NCI-H2081 treated with DMSO at 0.1 percent for 48 hours (cell line): ENCODE measurements at places on chromosomes 5 and 9.

GRCh38 chr9:127884976-127885490 is 7.6 kb upstream of the AK1 start:
- no peak for DNase-seq

- no peak for DNase-seq
Observed at GRCh38 chr9:137556069-137556838, 4.6 kb downstream of the MRPL41 start.

DNA sequence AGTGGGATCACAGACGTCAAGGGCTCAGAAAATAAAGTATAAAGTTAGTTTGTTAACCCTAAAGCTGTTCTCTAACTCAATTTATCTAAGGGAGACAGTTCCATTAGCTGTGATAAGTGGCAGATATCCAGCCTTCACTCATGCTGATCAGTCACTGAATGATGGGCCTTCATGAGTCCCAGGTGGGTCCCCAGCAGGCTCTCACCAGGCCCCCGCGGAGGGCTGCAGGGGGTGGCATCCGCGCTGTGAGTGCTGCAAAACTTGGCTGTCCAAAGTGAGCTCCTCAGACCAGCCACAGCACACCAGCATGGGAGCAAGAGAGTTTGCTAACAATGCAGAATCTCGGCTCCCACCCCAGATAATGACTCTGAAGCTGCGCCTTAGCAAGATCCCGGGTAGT is 187.2 kb downstream of the GNA14 start:
- no peak for DNase-seq

DNA sequence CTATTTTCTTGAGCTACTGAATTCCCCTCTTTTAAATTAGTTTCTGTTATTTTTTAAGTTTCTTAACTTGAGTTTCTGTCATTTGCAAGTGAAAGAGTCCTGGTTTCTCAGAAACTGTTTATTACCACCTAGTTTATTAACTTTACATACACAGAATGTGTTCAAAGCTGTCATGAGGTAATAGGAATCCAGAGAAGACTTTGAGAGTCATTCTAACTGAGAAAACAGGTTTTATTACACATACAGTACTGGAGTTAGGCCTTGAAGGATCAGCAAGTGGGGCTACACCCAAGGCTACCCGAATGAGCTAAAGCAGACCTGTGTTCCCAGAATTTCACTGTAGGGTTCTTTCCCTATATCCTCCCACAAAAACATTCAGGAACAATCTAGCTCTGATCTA is 33.1 kb downstream of the FAM114A2 start:
- no peak for DNase-seq

- DNase-seq = no peak
Observed at GRCh38 chr9:105510024-105510423, 47.9 kb upstream of the FKTN start.

- DNase-seq = no peak
Observed at GRCh38 chr9:129253803-129254381, 75.8 kb upstream of the IER5L start.

DNA sequence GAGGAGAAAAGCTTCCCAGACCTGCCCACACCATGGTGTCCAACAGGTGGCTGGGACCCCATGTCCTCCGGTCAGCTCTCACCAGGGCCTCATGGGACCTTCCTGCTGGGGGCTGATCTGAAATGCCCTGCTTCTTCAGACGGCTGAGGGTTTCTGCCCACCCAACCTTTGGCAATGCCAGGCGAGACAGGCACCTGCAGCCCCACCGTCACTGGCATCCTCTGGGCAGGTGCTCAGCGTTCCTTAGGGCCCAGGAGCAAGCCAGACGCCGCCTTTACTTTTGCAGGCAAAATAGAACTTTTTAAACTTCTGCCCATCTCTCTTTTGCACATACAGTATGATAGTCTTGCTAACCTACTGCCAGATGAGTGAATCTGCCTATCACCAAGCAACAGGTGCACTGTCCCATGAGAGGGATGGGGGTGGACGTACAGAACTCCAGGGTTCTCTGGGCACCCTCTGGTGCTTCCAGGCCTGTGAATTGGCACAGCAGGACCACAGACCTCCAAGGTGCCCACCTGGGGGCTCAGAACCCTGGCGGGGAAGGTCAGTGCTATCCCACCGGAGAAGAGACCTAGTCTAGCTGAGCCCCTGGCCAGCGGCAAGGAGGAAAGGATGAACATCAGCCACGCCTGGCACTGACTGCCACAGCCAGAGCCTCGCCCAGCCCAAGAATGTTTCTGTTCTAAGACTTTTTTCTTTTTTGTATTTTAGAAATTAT is 7.5 kb downstream of the OBP2B start:
- DNase-seq = no peak

DNA sequence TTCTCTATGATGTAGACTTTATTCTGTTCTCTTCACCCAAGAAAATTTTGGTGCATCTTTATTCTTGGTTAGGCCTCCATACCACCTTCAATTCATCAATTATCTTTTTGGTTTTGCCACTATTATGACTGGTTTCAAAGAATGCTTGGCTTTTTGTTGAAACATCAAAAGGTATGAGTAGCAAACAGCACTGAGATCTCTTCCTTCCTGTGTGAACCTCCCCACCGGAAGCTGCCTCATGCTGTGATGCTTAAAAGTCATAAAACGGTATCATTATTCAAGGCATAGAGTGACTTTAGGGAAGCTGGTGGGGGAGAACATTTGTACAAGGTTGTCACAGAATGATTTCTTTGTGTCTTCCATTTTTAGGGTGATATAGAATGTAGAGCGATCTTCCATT is 70.6 kb downstream of the IQGAP2 start:
- no peak for DNase-seq

GRCh38 chr5:41869151-41869723 is 988 bp downstream of the OXCT1 start:
- DNase-seq = no peak

- DNase-seq = no peak
Observed at GRCh38 chr5:38008198-38008597, 168.4 kb upstream of the GDNF start.

DNA sequence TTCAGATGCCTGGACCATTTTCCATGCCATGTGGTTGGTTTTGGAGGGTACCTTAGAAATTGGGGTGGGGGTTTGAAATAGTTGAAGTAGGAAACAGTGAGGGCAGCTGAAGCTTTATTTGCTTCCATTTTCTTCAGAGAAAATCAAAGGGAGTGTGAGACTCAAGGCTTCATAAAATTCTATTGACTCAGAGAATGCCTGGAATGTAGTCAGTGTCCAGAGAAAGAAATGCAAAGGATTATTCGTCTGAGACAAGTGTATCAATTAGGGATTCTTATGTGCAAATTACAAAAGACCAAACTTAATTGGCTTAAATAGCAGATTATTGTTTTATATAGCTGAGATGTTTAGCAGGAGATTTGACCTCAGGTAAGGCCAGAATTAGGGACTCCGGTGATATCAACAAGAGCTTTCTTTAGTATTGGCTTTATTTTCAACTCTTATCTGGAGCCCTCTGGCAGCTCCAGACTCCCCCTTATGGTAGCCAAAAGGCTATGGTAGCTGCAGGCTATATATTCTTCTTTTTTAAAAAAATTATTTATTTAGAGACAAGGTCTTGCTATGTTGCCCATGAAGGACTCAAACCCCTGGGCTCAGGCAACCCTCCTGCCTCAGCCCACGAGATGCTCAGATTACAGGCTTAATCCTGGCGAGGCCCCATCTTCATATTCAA is 38.9 kb downstream of the PTTG1 start:
- DNase-seq = no peak

DNA sequence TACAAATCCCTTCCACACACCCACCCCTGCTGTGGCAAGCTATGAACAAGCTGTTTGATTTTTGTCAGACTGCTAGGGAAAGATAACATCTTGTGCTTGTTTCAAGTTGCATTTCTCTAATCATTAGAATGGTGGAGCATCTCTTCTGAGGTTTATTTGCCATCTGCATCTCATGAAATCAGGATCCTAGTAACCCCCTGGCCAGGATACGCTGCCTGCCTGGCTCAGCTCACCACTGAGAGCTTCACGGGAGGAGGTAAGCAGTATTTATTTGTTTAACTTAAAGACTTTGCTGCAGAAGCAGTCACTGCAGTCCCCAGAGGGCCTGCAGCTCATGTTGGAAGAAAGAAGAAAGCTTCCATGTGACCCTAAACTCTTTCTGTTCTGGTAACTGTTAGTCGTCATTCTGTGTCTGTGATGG is 83.3 kb upstream of the CXCL14 start:
- no peak for DNase-seq
